ENCODE measurements at places on chromosomes 4 and X.

GRCh38 chr4:78534286-78534955, 17.1 kb upstream of the ANXA3 start:
- no peak for DNase-seq

DNA sequence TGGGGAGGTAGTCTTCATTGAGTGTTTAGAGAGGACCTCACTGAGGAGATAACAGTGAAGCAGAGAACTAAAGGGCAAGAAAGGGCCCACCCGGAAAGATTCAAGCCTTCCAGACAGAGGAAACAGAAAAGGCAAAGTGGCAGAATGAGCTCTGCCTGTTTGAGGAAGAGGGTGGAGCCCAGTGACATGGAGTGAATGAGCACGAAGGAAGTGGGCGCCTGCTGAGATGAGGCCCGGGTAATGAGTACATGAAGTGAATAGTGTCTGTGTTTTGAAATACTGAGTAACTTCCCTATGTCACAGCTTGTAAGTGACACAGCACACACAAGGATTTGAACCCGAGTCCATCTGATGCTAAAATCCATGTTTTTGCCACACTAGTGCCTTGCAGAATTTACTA, 32.5 kb upstream of the TLR2 start:
- DNase-seq = peak; percentile 27

DNA sequence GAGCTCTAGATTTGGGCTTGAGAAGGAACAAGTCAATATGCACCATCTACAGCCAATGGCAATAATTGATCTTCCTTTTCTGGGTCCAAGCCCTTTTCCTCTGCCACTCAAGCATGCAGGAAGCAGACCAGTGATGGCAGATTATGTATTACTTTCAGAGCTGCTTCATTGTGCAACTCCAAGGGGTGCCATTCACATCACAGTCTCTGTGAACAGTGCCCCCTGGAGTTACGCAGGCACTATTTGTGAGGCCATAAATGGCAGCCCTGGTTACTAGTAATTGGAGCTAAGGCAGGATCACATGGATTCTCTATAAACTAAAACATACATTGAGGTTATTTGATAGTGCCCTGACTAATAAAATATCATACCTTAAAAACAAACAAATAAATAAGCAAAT, 313.4 kb upstream of the SLC7A11 start:
- DNase-seq = no peak

DNA sequence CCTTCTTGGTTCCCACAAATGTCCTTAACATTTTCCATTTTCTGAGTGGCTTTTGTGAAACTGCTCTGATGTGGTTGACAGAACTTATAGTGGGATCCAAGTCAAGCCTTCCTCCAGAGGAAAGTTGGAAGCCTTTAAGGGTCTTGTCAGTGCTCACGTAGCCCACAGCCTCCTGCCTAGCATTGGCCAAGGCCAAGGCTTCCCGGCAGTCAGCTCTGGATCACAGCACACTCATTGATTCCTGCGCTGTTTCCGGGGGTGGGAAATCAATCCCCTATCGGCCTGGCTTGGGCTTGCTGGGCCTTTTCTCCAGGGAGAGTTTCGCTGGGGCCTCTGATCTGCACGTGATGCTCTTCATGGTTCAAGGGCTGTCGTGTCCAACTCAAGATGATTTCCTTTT, 76.1 kb downstream of the SLC9A6 start:
- no peak for DNase-seq

DNA sequence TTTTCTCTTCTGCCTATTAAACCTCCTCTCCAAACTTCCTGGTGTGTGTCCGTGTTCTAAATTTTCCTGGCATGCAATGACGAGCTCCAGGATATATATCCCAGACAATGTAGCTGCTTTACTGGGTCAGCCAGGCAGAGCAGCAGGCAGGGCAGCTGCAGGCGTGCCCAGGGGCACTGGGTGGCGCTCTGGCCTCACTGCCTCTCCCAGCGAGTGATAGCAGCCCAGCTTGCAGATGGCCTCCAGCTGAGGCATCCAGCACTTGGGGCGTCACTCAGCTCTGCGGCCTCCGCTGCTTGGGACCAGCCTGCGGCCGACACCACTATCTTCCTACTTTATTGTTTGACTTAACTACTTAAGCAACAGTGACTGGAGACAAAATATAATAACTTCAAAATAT, 23.0 kb upstream of the UBA6 start:
- no peak for DNase-seq

GRCh38 chr4:150321113-150321512, 242.9 kb downstream of the DCLK2 start:
- no peak for DNase-seq

DNA sequence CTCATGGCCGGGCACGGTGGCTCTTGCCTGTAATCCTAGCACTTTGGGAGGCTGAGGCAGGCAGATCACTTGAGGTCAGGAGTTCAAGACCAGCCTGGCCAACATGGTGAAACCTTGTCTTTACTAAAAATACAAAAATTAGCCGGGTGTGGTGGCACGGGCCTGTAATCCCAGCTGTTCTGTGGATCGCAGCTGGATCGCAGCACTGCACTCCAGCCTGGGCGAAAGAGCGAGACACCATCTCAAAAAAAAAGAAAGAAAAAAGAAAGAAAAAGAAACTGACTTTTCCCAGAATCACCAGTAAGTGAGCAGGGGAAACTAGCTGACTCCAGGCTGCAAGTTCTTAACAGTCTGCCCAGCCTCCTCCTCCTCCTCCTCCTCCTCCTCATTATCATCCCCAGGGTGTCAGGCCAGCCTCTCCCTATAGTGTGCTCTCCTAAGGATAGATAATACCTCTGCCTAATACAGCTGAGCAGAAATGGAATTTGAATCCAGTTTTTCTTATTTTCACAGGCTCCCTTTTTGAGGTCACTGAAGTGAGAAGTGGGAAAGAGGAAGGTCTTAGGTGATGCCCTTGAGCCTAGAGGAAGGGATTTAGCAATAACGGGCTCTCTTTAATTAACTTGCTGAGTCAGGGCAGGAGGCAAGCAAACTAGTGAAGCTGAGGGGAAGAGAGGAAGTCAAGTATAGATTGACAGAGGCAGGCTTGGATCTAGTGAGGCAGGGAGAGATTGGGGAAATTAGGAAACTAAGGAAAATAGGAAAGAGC, 11.8 kb upstream of the ELF2 start:
- no peak for DNase-seq

DNA sequence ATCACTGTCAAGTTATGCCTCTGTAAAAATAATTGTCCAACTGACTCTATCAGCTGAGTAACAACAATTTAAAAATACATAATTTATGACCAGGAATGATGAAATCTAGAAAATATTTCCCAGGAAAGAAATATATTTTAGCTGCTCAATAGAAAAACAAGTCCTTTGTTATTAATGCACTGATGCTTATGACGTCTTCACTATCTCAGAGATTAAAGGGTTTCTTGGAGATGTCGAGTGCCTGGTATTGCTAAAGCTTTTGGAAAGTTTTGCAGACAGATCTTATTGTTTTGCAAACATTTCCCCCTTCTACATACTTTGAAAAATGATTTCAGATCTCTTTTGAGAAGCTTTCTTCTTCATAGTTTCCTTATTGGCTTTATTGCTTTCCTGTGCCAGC, 154.6 kb upstream of the RPS6KA3 start:
- DNase-seq = no peak

GRCh38 chr4:164204434-164204833, 549.5 kb upstream of the SMIM31 start:
- no peak for DNase-seq

GRCh38 chr4:3855646-3856045, 89.5 kb downstream of the ADRA2C start:
- DNase-seq = no peak

DNA sequence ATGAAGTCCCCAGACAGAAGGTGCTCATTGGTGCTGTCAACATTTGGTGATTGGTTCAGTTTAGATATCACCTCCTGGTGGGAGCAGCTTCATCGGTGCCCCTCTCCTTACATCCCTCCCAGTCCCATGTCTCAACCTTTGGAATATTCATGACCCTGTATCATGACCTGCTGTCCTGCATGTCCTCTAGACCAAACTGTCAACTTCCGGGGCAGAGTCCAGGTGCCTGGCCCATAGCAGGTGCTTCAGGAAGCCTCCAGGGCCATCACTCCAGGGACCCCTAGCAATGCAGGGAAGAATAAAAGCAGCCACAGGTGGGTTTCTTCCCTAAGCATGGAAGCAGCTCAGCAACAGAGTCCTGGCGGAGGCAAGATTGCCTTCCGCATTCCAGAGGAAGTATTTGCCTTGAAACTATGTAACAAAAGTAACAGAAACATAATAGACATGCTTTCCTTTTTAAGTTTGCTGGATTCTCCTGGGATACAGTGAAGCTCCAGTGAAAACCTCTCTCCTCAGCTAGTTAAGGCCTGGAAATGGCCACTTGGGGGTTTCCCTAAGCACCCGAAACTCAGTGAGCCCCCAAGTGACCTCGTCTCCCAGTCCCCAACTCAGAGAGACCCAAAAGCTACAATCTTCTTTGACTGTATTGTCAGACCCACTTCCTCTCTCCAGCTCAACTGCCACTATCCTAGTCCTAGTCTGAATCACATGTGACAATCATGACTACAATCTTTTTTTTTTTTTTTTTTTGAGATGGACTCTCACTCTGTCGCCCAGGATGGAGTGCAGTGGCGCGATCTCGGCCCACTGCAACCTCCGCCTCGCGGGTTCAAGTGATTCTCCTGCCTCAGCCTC, 1.3 kb upstream of the ATP6AP1 start:
- no peak for DNase-seq

GRCh38 chrX:85963736-85964135, 83.6 kb downstream of the CHM start:
- no peak for DNase-seq

GRCh38 chr4:109294006-109294405, 8.5 kb downstream of the COL25A1 start:
- no peak for DNase-seq

- no peak for DNase-seq
Measured at GRCh38 chrX:85309717-85310116, 65.9 kb downstream of the ZNF711 start.

- no peak for DNase-seq
Measured at GRCh38 chr4:116066711-116067245, 953.4 kb upstream of the NDST4 start.

DNA sequence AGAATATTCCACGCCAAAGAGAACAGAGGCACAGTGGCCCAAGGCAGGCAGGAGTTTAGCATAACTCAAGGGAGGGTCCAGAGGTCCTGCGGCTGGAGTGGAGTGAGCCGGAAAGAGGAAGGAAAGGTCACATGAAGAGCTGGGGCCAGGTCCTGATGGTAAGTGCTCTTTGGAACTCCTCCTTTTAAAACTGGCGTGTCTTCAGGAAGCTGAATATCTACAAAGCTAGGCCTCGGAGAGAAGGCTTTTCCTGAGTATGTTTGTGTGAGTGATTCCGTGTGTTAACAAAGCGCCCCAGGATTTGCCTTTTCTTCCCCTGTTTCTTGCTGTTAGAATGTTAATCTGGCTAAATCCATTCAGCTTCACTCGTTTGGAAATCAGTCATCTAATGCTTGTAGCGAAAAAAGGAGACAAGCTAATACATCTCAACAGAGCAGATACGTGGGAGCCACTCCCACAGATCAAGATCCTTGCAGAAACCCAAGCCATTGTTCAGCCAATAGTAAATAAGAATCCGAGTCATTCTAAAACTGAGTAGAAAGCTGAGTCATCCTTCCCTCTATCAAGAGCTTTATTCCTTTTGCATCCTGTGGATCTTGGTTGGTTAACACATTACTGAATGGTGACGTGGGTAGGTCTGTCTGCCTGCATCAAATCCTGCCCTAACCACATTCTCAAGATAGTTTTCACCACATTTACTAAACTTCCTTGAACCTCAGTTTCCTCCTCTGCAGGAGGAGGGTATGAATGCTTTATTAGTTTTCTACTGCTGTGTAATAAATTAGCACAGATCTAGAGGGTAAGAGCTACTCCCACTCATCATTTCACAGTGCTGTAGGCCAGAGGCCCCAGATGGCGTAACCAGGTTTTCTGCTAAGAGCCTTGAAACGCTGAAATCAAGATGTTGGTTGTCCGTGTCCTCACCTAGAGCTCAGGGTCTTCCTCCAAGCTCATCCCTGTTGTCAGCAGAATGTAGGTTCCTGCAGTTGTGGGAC, 43.2 kb upstream of the RBM47 start:
- peak; percentile 23 for DNase-seq

DNA sequence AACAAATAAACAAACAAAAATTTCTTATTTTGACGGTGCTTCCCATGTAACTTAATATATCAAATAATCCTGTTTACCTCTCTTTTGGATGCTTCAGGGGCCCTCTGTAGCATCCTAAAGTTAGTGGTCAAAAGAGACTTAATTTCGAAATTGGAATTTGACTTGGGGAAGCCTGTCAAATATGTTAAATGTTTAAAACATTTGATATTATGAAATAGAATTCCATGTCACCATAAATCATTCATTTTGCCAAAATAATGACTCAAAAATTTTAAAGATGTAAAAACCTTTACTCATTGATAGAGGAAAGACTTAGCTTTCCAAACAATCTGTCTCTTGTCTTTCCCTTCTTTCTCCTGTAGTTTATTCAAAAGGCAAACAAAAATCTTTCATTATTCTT, 20.6 kb upstream of the TEX13A start:
- no peak for DNase-seq

DNA sequence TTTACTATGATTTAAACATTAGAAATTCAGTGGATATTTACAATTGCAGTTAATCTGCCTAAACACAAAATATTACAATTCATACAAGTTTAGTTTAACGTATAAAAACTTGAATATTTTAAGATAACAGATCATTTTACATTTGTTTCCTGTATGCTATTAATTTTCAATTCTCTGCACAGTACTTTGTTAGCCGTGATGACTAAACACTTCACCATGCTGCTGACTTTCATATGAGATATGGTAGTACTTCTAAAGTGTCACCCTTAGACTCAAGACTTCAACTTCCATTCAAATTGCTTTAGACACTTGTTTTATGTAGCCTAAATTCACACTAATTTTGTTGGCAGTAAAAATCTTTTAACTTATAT, 1646.4 kb upstream of the ADGRL3 start:
- DNase-seq = no peak

DNA sequence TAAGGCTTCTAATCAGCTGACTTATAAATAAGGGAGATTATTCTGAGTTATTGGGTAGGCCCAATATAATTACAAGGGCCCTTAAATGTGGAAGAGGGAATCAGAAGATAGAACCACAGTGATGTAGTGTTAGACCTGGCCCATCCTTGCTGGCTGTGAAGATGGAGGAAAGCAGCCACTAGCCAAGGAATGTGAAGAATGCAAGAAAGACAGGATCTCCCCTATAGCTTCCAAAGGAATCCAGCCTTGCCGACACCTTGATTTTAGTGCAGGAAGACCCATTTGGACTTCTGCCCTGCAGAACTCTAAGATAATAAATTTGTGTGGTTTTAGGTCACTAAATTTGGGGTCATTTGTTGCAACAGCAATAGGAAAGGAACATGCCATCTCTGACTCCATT, 150.6 kb downstream of the SPATA18 start:
- DNase-seq = no peak

GRCh38 chrX:154304846-154305245, 9.3 kb downstream of the TKTL1 start:
- DNase-seq = no peak

GRCh38 chr4:180682776-180683175, 1560.4 kb upstream of the TENM3 start:
- DNase-seq = no peak

GRCh38 chr4:120327276-120327675, 260.6 kb upstream of the MAD2L1 start:
- DNase-seq = no peak
